Activated CD4-positive, alpha-beta memory T cell treated with anti-CD3 and anti-CD28 coated beads for 36 hours (primary cell): ENCODE measurements at places on chromosomes 7 and 10. TPM values are rescaled to one million over a fixed set of nuclear protein-coding genes. Genes with fewer than 3 reads are reported as not detected.

The ETV1 gene
- total RNA-seq: 0.31 TPM

GRCh38 chr10:34716958-34717357, 98.1 kb downstream of the PARD3 start:
- no peaks in the 10 kb centered on the region for H3K36me3 ChIP-seq
- peaks cover 5% of the 10 kb centered on the region for H3K27me3 ChIP-seq

- H3K27ac ChIP-seq: no peak overlapping the region
- peaks cover 27% of the 10 kb centered on the region for H3K36me3 ChIP-seq
- DNase-seq: no peak
- no peaks in the 10 kb centered on the region for H3K27me3 ChIP-seq
These were observed 12.5 kb upstream of the ZNF212 start for GRCh38 chr7:149226840-149227494.

DNA sequence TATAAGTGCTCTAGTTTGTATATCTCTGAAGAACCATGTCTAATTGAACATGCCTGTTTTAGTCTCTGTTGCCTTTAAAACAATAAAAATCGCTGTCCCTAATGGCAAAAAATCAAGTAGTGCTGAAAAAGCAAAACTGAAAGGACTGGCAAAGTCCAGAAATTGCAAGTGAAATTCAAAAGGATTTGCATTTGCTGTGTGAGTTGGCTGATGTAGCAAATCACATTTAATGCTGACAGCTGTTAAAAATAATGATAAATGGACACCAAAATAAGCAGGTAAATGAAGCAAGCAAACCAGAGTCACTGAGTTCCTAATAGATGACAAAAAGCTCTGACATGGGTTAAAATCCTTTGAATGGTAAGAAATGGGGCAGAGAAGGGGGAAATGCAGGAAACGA, 874.1 kb downstream of the GRM8 start:
- no peak overlapping the region for H3K4me3 ChIP-seq
- H3K27me3 ChIP-seq: no peaks in the 10 kb centered on the region
- H3K36me3 ChIP-seq: no peaks in the 10 kb centered on the region
- no peaks in the 10 kb centered on the region for H3K4me1 ChIP-seq
- no peak overlapping the region for H3K27ac ChIP-seq

DNA sequence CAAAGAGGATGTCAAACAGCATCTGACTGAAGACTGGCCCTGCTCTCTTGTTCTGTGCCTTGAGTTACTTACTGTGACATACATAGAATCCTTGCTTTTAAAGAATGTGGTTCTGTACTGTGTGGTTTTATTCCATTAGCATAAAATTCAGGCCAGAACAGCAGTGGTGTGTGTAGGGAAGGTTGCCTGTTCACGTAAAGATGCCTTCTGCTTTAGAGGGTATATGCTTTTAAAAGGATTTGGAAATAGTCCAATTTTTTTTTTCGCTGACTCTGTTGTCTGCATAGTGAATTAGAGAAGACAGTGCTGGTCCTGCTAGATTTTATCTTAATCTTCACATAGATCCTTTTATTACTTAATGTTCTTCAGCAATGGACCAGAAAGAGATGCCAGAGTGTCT, 470.8 kb upstream of the SEMA3A start:
- no peaks in the 10 kb centered on the region for H3K27me3 ChIP-seq
- no peaks in the 10 kb centered on the region for H3K4me1 ChIP-seq
- DNase-seq: no peak
- H3K27ac ChIP-seq: no peak overlapping the region
